ENCODE measurements at places on chromosomes 4 and X.

DNA sequence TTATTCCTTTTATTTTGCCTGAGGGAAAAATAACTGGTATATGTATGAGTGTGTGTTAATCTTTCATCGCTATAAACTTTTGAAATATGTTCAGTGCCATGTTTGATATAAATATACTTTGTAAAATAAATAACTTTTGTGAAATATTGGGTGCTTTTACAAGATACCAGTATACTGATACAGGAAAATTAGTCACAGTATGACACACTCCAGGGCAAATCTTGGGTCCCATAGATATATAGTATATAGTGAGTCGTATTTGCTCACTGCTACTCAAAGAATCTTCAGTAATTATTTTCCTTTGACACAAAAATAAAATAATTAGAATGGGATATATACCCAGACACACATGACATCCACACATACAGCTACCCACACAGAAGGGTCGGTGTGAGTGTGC lies 472.3 kb downstream of the GRID2 start:
- no peak for DNase-seq

- no peak for DNase-seq
These were observed 76.4 kb downstream of the MAGED4 start for GRCh38 chrX:52261125-52261462.

DNA sequence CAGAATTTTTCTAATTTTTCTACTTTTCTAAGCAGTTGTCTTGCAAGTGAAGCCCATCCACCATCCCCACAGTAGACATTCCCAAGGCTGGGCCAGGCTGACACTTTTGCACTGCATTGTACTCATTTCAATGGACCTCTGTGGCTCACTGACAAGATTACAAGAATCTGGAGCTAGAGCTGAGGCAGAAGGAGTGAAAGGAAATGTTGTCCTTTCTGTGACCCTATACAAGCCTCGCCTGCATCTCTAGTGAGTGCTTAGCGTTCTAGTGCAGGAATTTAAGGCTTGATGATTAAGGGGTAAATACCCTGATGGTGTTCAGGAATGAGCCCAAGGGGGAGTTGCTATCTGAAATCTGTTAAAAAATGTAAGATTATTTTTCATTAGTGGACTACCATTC lies 6.3 kb downstream of the MAGED1 start:
- no peak for DNase-seq

DNA sequence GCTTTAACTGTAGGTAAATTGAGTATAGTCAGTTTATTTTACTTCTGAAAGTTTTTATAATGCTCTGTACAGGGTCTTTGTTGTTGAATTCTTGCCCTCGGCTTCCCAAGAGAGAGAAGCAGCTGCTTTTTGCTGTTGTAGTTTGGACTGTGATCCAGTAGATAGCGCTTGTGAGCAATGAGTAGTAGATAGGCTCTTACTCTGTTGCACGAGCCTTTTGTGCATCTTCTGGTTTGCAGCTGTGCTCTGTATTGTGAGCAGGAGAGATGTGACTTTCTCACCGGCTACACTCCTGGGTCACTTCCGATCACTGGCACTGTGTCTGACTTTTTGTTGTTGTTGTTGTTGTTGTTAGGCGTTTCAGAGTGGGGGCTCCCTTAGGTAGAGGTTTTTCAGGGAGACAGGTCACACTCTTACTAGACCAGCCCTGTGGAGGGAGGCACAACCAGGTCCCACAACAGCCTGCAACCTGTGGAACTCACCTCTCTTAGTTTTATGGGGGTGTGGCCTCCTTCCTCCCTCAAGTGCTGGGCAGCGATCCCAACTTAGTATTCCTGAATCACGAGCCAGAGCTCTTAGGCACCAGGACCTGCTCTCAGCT lies 822.1 kb upstream of the GALNTL6 start:
- no peak for DNase-seq

DNA sequence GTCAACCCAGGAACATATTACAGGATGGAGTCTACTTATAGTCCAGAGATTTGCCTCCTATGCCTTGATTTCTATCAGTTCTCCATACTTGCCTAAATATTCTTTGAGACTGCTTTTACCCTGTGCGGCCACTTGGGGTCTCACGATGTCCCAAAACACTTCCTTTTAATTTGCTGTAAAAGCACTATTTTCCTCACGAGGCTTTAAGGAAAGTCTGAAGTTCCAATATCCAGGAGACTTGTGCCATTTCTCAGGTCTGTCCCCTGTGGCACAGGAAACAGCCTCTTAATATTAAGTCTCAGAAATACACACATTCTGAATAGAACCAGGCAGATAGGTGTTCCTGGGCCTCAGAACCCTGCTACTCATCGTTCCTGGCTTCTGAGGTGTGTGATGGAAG lies 142.9 kb downstream of the TMEM164 start:
- DNase-seq: no peak

DNA sequence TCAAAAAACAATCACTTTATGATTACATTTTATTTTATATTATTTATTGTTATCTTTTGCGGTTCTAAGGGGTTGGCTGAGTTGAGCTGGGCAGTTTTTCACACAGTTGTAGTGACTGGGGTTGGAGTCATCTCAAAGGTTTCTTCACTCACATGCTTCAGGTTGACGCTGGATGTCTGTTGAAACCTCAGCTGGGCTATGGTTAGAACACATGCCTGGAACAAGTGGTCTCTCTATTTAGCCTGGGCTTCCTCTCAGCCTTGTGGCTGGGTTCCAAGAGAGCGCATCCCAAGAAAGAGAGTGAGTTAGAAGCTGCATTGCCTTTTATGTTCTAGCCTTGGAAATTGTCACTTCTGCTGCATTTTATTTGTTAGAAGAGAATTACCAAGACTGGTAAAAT lies 87.4 kb downstream of the CBLL2 start:
- DNase-seq: no peak

DNA sequence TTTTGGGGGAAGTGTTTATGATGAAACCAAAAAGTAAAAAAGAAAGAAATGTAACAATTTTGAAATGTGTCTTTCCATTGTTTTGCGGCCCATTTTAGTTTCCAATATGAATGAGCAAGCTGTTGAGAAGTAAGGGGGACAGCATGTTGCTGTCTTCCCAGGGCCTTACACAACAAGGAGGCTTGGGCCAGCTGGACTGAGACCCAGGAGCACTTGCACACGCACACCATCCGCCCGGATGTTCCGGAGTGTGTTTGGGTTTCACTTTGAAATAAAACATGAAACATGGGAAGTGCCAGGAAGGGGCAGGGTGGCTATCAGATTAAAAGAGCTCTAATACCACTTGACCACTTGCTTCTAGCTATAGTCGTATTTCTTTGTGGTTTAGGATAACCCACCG lies 144.4 kb downstream of the NHS start:
- no peak for DNase-seq

- DNase-seq: no peak
These were observed 522.7 kb upstream of the HTR2C start for GRCh38 chrX:114061226-114061625.

- no peak for DNase-seq
These were observed 39.9 kb downstream of the RELL1 start for GRCh38 chr4:37646247-37646646.

DNA sequence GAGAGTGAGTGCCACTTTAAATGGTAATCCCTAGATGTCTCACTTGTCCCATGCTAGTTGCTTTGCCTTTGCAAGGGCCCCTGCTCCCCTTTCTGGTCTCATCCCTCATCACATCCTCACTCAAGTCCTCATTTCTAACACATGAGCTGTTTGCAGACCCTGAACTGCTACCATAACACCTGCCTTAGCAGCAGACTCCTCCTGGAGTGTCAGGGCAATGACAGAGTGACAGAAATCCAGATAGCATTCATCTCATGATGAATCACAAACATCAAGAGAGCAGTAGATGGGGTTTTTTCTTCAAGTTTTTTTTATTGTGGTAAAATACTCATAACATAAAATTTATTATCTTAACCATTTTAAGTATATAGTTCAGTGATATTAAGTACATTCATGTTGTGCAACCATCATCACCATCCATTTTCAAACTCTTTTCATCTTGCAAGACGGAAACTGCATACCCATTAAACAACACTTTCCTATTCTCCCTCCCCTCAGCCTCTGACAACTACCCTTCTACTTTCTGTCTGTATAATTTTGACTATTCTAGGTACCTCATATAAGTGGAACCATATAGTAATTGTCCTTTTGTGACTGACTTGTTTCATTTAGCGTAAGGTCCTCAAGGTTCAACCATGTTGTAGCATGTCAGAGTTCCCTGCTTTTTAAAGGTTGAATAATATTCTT lies 133.2 kb upstream of the RPS6KA3 start:
- no peak for DNase-seq

DNA sequence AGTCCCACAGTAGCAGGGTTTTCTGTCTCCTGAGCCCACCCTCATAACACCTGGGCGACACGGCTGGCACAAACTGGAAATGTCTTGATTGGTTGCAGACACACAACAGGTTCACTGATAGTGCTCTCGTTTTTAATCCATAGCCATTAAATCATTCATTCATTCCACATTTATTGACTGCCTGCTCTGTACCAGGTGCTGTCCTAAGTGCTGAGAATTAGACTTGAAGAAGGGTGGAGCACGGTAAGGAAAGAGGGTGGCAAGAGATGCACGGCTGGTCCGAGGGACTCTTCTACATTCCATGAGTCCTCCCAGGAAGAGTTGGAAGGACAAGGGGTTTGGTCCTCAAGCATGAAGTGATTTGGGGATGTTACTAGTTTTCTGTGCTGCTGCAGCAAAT lies 100.0 kb downstream of the RELL1 start:
- no peak for DNase-seq

GRCh38 chr4:14518136-14518535 lies 484.1 kb upstream of the CPEB2 start:
- no peak for DNase-seq

Data from NCI-H1105 (cell line).